Ammon's horn (tissue), 1 donor: ENCODE measurements at places on chromosomes 7 and 10.
A peak's percentile ranks its signal among the peaks of the same experiment; 100 is the strongest.

DNA sequence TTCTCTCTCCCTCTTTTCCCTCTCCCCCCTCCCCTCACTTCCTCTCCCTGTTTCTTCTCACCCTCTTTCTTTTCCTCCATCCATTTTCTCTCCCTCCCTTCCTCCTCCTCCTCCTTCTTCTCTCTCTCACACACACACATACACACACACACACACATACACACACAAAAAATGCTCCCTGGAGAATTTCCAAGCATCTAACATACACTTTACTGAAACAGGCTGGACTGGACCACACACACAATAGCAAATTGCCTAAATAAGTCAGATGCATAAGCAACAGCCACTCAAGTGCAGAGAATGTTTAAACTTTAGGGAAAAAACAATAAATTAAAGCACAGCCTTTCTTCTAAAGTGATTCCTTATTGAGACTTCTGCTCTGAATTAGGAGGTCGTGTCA lies 267.7 kb downstream of the FGFR2 start:
- no peak for DNase-seq

- no peak for DNase-seq
Measured at GRCh38 chr7:130887182-130887956, 153.4 kb upstream of the KLF14 start.

- DNase-seq, result no peak
Measured at GRCh38 chr10:46527241-46527811, 29.1 kb downstream of the GPRIN2 start.

- DNase-seq, result no peak
Measured at GRCh38 chr7:14305233-14305866, 315.9 kb upstream of the ETV1 start.

DNA sequence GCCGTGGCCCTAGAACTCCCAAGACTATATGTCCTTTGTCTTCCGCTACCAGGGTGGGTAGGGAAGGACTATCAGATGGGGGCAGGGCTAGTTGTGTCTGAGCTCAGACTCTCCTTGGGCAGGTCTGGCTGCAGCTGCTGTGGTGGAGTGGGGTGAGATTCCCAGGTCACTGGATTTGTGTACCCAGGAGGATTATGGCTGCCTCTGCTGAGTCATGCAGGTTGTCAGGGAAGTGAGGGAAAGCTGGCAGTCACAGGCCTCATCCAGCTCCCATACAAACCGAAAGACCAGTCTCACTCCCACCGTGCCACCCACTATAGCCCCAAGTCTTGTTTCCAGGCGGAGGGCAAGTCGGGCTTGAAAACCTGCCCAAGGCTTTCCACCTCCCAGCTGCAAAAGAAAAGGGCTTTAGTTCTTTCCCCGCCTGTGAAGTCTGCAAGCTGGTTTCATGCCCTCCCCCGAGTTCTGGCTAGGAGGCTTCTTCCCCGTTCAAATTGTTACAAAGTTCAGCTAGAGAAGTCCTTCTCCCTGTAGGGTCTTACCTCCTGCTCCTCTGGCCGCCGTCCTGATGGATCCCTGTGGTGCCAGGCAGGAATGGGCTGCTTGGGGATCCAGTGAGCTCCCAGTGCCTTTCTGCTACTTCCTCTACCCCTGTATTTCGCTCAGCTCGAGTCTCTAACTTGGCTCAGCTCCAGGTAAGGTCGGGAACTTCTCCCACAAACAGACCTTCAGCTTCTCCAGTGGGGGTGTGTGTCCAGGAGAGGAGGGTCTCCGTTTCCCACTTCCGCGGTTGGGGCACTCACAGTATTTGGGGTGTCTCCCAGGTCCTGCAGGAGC lies 106.8 kb upstream of the FGL2 start:
- DNase-seq, result peak; percentile 24

DNA sequence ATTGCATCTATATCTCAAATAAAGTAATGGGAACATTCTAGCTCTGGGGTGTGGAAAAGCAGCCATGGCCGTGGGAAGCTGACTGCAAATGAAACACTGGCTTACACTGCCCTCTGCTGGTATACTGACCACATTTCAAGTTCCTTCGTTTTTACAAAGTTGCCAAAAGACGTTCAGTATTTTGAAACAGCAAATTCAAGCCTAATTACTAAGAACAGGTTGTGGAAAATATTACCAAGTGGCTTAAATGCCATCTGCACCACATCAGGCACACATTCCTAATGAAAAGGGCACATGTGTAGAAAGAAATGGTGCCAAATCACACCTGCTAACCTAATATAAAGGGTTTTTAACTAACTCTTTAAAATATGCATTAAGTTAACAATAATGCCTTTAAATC lies 83.9 kb downstream of the JAZF1 start:
- DNase-seq, result peak; percentile 86

GRCh38 chr10:34109952-34110702 lies 705.0 kb downstream of the PARD3 start:
- no peak for DNase-seq

DNA sequence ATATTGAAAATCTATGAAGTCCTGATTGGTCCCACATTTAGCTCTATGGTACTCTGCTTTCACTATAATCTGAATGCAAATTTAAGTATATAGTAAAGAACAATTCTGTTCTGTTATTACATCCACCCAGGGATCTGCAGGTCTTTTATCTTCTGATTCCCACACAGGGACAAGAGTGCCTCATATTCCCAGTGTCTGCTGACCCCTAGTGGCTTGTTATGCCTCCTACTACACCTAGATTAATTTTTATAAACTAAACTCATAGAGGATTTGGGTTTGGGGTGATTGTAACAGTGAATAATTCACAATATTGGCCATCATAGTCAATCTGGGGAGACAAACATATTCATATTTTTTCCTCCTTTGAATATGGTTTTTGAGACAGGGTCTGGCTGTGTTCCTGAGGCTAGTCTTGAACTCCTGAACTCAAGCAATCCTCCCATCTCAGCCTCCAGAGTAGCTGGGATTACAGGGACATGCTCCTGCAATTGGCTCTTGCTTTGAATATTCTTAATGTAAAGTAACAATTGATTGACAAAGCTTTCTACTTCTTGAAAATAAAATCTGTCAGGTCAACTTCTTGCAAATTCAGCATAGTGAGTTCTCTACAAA lies 282.1 kb downstream of the KCND2 start:
- DNase-seq, result peak; percentile 65

DNA sequence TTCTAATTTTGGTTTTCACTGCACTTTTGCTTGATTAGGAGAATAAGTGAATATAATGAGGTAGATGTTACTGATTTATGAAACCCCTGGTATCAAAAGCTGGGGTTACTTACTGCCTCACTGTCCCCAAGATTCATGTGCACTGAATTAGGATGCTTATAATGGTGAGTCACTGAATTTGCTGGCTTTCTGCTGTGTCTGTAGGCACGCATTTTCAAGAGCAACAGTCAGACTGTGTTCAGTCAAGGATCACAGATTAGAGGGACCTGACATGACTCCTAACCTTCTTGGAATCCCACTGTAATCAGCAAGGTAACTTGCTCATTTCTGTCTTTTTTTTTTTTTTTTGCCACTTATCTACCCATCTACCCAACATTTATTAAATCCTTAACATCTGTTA lies 59.7 kb downstream of the GPR85 start:
- no peak for DNase-seq
